ENCODE measurements at places on chromosomes 13 and 19. TPM values are rescaled to one million over a fixed set of nuclear protein-coding genes. Genes with fewer than 3 reads are reported as not detected.

The F10 gene
- total RNA-seq: 33.9 TPM

The SLC27A5 gene
- 3.1 TPM for total RNA-seq

The SIGLECL1 gene
- not detected for total RNA-seq

The PINLYP gene
- total RNA-seq: 6.8 TPM

The SIGLEC10 gene
- 1.6 TPM for total RNA-seq

The CAMSAP3 gene
- total RNA-seq: not detected

The ZNF649 gene
- total RNA-seq: 15.7 TPM

The LYPD3 gene
- total RNA-seq: not detected

The PPP2R1A gene
- 65.8 TPM for total RNA-seq

The C19orf85 gene
- not detected for total RNA-seq

The PCP2 gene
- total RNA-seq: not detected

The FARP1 gene
- 36.5 TPM for total RNA-seq

The PDX1 gene
- total RNA-seq: not detected

The KLF5 gene
- 11.0 TPM for total RNA-seq

The SERPINE3 gene
- not detected for total RNA-seq

The MUC16 gene
- not detected for total RNA-seq

The LAIR1 gene
- total RNA-seq: 8.4 TPM

The THOP1 gene
- total RNA-seq: 34.4 TPM

The ADGRE2 gene
- under 0.01 TPM for total RNA-seq

The URAD gene
- total RNA-seq: not detected

The ALG5 gene
- total RNA-seq: 30.3 TPM
